Cortex of kidney (tissue), 1 donor: ENCODE measurements at places on chromosomes 12 and 14.

DNA sequence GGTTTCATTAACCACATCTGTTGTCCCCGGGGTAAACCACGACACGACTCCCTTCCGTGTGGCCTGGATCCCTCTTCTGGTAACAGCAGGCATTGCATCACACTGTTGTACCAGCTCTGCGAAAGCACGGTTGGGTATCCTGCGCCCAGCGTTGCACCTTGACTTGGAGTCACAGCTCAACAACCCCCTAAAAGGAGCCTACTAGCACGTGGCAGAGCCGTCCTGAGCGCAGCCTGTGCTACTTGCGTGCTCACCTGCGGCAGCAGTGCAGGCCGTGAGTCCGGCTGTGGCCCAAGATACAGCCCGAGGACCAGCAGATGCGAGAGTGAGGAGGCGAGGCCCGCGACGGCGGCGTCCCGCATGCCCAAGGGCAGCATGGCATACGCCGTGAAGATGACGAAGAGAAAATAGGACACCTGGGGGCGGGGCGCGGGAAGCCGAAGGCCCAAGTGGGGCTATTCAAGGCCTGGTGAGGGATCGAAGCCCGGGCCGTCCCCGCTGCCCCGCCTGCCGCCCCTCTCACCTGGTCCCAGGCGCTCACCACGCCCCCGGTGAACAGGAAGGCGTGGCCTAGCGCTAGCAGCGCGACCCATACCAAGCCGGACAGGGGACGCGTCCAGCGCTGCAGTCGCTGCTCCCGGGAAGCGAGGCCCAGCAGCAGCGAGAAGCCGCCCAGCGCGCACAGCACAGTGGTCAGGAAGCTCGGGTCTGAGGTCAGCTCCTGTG lies 2.4 kb downstream of the ADCY4 start:
- no peak for DNase-seq

GRCh38 chr12:129193263-129193871 lies 340.1 kb downstream of the GLT1D1 start:
- no peak for DNase-seq

- no peak for DNase-seq
Measured at GRCh38 chr12:49293056-49293956, 1.6 kb upstream of the PRPH start.

GRCh38 chr12:47033789-47034555 lies 45.4 kb upstream of the PCED1B start:
- no peak for DNase-seq

DNA sequence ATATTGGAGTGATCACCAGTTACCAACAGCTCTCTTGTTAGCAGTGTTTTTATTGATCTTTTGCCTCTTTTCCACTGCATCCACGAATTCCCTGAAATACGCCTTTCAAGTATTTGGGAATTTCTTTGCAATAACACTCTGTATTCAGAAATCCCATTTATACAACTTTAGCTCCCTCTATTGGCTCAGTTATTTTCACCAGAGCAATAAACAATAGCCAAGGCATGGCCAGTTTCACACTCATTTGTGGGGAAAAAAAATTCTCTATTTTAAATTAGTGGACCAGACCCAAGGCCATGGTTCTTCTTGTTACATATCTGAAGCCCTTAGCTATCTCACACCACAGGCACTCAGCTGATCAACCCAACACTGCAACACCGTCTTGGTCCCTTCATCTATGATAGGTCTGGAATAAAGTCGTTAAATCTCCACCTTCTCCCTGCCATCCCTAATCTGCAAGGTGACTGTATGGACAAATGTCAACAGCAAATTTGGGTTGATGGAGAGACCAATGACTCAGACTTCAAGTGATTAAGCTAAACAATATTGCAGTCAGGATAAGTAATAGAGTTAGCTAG lies 92.4 kb upstream of the TMEM260 start:
- no peak for DNase-seq

DNA sequence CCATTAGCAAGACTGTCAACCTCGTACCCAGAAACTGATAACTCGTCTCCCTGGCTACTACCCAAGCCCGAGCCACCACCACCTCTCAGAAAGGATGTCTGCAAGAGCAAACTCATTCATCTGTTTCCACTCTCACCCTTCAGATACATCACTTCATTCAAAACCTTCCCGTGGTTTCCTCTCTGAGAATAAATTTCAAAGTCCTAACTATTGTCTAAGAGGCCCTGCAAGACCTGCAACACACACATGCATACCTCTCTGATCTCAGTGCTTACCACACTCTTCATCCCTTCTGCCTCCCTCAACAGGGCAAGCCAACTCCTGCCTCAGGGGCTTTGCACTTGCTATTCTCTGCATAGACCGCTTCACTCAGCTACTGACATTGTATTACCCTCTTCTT lies 40.6 kb downstream of the PPP1R13B start:
- DNase-seq = no peak
